ENCODE measurements at places on chromosomes 6 and 20.

GRCh38 chr6:92541448-92542060 is 877.8 kb downstream of the EPHA7 start:
- DNase-seq = no peak

DNA sequence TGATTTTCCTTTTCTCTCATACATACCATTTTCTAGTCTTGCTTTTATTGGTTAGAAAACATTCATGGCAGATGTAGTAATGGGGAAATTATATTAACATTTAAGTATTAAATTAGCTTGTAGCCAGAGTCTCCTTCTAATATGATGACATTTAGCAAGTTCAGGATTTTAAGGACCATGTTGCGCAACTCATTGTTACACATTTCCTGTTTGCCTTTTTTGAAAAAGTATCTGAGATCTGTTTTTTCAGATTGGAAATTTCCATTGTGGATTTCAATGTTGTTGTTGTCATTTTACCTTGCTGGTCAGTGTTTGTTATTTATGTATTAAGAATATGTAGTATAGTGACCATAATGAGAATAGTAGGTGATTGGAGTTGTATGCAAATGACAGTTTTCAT is 38.7 kb downstream of the CDKAL1 start:
- DNase-seq = no peak

- DNase-seq = no peak
These were observed 97.2 kb downstream of the VEGFA start for GRCh38 chr6:43867246-43867645.

DNA sequence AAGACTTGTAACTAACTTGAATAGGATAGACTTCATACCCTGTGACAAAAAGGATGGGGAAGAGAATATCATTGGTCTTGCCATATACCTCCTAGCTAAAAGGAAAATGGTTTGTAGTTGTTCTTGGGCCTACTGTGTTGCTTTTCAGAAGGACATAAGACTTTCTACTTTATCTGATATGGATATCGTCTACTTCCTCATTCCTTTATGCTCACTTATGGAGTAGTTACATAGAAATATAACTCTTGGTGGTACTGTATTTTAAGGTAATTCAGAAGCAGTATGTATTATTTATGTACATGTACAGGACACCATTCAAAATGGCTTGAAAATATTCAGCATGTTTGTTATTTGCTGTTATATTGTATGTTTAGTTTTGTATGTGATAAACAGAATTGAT is 8.0 kb downstream of the FAM217B start:
- DNase-seq = no peak

DNA sequence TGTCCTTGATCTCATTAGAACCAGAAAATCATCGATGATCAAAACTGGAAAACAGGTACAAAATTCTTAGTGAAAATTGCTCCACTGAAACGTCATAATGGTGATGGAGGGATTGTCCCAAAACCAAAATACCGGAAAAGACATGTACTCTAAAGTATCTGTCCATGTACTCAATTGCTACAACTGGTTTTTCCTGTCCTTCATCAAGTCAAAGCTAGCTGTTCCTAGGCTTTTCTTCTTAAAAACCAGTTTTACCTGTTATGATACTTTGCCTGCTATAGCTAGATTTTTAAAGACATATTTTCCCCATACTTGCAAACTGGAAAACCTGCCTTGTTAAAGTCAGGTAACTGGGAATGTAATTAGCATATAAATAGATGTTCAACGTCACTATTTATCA is 50.5 kb upstream of the LRRC1 start:
- no peak for DNase-seq

- DNase-seq = no peak
These were observed 209.3 kb downstream of the DLL1 start for GRCh38 chr6:170081556-170081955.

- no peak for DNase-seq
These were observed 444.4 kb downstream of the UTRN start for GRCh38 chr6:144729502-144729901.

- no peak for DNase-seq
These were observed 209.7 kb downstream of the TMEM200A start for GRCh38 chr6:130575557-130575956.

- no peak for DNase-seq
These were observed 7.0 kb downstream of the CD2AP start for GRCh38 chr6:47484616-47485015.

DNA sequence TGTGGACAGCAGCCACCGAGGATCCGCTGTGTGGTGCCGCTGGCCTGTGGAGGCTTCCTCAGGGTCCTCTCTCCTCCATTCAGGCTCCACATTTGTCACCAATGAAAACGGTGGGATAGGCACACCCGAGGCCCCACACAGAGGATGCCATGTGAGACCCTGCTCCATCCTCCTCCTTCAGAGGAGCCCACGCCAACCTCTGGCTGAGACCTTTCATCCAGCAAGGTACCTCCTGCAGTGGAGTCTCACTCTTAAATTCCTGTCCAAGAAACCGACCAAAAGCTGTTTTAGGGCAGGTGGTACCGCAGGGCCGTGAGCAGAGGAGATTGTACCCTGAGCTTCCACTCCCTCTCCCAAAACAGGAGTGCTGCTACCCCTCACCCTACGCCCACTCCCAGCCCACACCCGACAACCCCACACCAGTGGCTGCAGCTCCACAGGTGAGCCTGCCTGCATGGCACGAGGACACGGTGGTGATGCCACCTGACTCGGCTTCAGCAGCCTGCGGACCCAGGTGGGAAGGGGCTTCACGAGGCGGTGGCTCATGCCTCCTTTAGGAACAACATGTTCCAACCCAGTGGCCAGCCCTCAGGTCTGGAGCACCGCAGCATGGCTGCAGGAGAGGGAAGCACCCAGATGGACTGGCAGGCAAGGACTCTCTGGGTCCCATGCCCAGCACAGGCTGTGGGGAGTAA is 237.6 kb upstream of the AFDN start:
- no peak for DNase-seq

DNA sequence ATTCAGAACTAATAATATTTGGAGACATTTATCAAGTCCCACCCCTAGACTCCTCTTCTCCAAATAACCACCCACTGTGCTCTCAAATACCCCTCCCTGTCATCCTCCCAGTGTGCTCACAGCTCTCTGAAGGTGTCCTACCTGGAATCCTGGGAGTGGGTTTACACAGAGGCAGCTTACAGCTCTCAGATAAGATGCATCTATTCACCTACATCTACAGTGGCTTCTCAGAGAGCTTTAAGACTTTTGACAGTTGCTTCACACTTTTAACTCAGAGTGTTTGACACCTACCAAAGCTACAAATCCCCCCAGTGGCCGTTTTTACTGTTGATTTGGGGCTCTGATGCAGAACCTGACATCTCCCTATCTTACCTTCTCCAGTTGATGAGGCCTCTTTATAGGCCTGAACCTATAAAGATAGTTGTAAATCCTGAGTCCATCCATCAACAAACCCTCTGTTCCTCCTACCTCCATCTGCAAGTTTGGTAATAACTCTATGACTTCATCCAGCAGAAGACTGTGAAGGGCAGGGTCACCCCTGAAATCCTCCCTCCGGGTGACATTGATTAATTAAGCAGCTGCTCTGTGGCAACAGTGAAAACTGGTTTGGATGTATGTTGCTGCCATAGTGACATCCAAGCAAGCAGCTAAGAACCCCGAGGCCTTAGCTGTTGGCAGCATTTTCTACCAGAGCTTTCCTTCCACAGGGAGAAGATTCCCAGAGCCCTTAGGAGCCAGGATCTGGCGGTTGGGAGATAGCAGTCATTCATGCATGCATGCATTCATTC is 226.1 kb upstream of the RREB1 start:
- DNase-seq = no peak

DNA sequence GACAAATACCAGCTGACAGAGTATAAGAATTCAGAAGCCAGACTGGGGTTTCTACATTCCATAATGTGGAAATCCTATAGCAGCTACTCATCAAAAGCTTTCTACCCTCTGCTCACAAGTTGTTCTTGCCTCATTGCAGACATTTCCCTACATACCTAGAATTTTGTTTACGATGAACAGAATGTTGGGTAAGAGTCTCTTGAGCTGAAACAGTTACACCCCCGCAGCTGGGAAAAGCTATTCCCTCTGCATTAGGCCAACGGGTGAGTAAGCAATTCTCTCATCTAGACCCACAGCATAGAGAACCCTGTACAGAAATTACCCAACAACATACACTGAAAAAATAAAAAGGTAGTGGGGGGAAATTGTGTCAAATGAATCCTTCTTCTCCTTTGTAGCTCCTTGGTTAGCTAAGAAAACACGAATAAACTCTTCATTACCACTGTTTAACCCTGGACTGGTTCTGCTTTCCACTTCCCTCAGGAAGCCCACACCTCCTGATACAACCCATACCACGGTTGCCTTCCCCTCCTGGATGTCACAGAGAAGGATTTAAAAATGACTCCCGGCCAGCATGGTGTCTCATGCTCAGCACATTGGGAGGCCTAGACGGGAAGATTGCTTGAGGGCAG is 215.0 kb upstream of the SHLD1 start:
- DNase-seq = no peak

DNA sequence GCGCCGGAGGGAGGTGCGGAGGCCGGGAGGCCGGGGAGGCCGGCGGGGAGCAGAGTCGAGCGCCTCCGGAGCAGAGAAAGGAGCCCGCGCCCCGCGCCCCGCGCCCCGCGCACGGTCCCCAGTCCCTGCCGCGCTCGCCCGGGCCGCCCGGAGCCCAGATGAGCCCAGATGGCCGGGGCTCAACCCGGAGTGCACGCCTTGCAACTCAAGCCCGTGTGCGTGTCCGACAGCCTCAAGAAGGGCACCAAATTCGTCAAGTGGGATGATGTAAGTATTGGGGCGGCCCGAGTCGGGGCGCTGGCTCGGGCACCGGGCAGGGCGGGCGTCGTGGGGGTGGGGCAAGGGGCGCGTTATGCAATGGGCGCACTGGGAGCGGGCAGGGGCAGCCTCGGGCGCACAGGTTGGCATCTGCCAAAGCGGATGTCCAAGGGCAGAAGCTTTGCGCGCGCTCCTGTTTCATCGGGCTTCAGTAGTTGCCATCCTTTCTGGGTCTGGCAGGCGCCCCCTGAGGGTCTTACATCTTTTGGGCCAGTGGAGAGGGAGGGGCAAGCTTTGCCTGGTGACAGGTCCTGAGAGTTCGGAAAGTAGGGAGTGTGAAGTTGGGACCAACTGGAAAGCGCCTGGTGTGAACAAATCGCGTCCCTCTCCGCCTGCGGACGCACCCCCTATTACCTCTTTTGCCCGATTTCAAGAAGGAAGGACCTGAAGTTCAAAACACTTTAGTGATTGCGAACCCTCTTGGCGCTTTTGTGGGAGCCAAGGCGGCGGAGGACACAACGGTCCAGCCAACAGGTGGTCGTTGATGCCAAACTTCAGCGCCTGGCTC is 631 bp downstream of the PLCB1 start:
- peak; percentile 39 for DNase-seq

GRCh38 chr6:82840571-82840970 is 225.1 kb downstream of the UBE3D start:
- DNase-seq = no peak

DNA sequence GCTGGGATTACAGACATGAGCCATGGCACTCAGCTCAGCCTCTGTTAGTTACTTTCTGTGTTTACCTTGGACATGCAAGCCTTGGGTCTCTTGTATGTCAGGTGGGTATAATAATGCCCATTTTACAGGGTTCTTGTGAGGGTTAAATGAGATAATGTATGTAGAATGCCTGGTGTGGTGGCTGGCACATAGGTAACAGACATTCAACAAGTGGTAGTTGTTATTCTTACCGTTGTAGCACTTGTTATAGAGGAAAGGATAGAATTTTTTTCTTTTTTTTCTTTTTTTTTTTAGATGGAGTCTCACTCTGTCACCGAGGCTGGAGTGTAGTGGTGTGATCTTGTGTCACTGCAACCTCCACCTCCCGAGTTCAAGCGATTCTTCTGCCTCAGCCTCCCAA is 8.0 kb upstream of the KIF13A start:
- no peak for DNase-seq

DNA sequence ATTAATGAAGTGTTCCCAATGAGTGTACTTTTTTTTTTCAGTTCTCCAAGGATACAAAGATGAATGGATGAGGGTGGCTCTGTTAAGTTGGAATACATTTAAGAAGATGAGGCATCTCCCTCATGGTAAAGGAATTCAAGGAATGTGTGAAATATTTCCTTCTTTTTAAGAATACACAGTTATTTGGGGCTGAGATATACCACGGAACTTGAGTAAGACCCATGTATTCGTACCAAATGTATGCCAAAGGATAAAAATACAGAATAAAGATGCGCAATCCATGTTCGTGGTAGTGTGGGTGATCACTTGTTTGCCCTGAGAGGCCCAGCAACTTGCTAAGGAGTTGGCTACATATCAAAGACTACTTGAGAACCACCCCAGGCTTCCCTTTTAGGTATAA is 164.2 kb upstream of the TCF21 start:
- no peak for DNase-seq

DNA sequence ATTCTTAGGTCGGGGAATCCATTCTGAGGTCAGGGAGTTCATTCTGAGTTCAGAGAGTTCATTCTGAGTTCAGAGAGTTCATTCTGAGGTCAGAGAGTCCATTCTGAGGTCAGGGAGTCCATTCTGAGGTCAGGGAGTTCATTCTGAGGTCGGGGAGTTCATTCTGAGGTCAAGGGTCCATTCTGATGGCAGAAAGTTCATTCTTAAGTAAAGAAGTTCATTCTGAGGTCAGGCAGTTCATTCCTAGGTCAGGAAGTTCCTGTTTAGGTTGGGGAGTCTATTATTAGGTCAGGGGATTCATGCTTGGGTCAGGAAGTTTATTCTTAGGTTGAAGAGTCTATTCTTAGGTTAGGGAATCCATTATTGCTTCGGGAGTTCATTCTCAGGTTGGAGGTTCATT is 16.5 kb upstream of the NXT1 start:
- DNase-seq = no peak

DNA sequence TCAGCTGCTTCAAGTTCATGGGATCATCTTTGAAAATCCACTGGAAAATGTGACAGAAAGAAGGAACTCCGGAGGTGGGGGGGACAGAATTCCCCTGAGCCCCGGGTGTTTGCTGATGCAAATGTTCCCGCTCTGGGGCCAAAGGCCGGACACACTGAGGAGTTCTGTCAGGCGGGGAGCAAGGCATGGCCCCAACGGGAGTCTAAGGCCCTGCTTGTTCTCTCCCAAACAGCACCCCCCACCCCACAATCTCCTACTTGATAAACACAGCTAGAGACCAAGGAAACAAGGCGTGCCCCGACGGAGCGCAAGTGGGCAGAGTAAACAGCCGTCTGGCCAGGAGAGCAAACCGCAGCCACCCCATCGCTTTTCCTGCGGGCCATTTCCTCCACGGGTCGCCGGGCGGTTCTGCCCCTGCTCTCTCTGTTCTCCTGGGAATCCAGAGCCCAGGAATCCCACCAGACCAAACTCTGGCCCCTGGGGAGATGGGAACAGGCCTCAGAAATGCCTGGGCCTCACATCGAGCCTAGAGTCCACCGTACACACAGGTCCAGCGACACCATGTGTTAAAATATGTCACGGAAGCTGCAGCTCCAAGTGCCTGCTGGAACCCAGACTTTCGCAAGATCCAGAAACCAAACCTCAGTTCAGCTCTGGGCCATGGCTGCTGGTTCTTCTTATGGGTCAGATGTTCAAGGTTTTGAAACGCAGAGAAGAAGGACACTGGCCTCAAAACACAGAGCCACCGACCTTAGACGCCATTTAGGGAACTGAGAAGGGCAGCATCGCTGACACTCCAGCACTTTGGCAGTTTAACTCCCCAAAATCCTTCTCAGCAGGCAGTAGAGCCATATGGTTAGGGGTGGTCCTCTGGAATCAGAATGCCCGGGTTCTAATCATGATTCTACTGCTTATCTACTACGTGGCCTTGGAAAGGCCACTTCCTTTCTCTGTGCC is 104.2 kb downstream of the PREX1 start:
- no peak for DNase-seq

- no peak for DNase-seq
These were observed 118.4 kb upstream of the LAMP5 start for GRCh38 chr20:9395971-9396370.

- no peak for DNase-seq
These were observed 6.2 kb downstream of the HEBP2 start for GRCh38 chr6:138410048-138410735.
